ENCODE measurements at places on chromosomes 11 and 22.

DNA sequence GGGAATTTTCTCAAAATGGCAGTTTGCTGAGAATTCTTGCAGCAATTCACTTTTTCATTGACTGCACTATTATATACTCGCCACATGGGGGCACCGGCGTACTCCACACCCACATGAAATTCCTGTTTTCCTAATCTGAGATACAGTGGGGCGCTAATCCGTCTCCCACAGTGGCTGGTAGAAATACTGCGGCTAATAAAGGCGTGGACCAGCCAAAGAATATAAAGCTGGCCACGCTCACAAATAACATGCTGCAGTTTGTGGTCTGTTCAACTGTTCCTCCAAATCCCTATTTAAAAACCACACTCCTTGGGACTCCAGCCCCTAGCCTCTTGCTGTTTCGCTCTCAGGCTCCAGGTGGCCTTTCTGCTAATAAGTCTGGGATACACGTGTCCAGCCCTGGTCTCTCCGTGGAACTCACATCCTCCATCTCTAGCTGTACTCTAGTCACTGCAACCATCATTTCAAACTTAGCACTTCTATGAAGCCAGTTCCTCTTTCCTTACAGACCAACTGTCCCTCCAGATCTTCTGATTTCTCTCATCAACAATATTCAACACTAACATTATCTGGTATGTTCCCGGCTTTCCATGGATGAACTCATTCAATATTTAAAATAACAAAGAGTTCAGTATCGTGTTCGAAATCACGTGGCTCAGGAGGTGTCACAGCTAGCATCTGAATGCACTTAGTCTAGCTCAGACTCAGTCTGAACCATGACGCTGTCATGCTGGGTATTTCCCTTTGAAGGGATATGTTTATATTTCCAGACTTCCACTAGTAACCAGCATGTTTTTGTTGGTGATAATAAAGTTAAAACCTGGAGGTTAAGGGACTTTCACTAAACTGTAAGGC is 22.0 kb downstream of the TBRG1 start:
- peak; percentile 48 for DNase-seq

DNA sequence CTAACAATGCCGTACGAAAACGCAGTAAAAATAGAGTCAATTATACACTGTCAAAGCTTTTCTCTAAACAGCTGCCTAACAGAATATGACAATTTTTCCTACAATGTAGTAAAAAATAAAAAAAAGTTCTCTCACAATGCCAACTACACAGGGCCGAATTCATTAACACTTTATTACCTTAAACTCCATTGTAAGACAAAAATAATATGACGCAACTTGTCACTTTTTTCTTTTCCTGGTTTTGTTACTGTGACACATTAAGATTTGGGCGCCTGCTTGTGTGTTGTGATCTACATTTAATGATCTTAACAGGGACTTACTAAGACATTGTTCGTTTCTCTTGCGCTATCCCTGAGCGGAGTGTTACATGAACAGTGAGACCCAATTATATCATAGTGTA is 204.1 kb downstream of the INSC start:
- no peak for DNase-seq

DNA sequence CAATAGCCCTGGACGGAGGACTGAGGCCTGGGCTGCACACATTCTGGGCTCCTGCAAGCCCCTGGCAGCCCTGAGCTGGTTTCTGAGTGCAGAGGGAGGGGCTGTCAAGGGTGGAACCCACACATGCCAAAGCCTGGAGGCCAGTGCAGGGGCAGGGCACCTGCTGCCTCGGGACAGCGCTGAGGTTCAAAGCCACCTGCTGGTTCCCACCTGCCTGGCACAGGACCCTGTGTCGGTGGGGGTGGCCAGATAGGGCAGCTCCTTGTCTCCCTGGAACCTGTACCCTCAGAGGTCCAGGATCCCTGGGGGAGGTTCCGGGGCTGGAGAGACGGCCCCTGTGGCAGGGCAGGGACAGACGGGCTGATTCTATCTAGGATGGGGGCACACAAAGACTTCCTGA is 40.8 kb downstream of the RTN4R start:
- no peak for DNase-seq

- DNase-seq = peak; percentile 40
Measured at GRCh38 chr11:12377106-12377823, at the start of gene PARVA. PARVA (plus strand) TSS chr11:12377571; CDS start chr11:12377648, 77 bp downstream.

- no peak for DNase-seq
Measured at GRCh38 chr11:104442321-104442720, 278.4 kb upstream of the PDGFD start.

DNA sequence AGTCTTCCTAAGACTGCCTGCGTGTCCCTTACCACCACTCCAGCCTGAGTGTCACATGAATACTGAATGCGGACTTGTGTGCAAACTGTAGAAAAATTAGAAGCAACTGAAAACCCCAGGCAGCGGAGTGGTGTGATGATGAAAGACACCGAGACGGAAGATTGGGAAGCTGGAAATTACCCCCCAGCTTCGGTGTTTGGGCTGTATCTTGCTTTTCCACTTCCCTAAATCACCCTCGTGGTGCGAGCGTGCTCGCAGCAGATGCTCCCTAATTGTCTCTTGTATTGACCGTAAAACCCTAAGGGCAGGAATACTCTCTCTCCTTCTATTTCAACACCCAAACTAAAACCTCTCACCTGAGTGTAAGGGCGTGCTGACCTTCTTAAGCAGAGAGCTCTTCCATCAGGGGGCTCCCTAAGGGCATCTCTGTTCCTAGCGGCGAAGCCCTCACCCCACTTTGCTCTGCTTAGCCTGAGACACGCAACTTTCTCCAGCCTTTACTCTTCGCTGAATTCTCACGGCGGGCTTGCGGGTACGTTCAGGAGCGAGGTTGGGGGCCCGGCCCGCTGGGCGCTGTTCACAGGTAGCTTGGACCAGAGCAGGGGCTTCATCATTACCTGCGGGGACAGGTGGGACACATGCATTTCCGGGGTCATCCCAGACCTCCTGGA is 62.4 kb downstream of the CRYBB2 start:
- DNase-seq = no peak

DNA sequence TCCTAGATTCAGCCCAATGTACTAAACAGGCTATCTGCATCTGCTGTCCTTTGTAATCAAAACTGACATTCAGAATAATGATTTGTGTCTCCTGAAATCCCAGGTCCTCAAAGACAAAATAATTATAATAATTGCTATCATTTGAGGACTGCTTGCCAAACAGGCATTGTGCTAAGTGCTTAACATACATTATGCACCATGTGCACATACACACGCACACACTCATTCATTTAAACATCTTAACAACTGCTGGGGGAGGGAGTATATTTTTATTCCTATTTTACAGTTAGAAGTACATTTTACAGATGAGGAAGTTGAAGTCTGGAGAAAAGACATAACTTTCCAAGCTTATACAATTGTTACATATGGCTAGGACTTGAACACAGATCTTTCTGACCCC is 308.0 kb upstream of the ZC3H12C start:
- no peak for DNase-seq

GRCh38 chr11:36249246-36249645 is 40.0 kb downstream of the COMMD9 start:
- peak; percentile 56 for DNase-seq

- DNase-seq = peak; percentile 30
Measured at GRCh38 chr11:128908391-128909246, 17.5 kb downstream of the KCNJ5 start.

- DNase-seq = peak; percentile 73
Measured at GRCh38 chr11:20097319-20098221, 62.7 kb downstream of the DBX1 start.

DNA sequence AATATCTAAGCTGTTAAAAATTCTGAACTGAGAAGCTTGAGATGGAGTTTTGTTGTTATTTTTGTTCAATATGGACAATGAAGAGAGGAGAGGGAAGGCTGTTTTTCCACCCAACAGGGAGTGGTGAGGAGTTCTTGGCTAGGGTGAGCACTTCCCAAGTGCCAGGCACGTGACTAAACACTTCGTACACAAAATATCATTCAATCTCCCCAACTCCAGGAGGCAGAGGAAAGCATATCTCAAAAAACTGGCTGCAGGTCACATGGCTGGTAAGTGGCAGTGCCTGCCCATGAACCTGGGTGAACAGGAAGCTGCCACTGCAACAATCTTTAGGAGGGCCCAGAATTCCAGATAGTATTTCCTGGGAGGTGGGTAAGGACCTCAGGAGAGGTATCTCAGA is 11.6 kb downstream of the ELF5 start:
- DNase-seq = no peak
